ENCODE measurements at places on chromosomes 3 and 15.

- DNase-seq: no peak
Measured at GRCh38 chr3:17656264-17656663, 86.2 kb downstream of the TBC1D5 start.

- DNase-seq: no peak
Measured at GRCh38 chr3:59408047-59408624, 358.3 kb upstream of the CFAP20DC start.

DNA sequence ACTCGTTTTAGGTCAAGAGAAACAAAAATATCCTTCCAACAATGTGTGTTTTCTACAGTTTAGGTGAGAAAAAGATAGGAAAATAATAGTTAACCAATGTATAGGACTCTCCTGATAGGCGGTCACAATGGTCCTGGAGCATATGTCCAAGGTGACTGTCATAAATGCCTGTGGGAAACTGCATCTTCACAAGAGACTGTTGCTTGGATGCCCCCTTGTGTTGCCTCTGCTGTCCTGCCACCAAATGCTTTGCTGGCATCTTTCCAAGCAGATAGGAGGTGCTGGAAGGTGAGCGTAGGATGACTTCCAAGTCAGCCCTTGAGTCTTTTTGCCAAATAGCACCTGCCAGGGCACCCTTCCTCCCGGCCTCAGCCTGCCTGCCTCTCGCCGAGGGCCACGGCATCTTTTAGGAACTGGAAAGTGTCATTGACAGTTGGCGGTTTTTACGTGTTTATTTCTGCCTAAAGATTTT, 24.1 kb upstream of the SACM1L start:
- DNase-seq: peak; percentile 55

DNA sequence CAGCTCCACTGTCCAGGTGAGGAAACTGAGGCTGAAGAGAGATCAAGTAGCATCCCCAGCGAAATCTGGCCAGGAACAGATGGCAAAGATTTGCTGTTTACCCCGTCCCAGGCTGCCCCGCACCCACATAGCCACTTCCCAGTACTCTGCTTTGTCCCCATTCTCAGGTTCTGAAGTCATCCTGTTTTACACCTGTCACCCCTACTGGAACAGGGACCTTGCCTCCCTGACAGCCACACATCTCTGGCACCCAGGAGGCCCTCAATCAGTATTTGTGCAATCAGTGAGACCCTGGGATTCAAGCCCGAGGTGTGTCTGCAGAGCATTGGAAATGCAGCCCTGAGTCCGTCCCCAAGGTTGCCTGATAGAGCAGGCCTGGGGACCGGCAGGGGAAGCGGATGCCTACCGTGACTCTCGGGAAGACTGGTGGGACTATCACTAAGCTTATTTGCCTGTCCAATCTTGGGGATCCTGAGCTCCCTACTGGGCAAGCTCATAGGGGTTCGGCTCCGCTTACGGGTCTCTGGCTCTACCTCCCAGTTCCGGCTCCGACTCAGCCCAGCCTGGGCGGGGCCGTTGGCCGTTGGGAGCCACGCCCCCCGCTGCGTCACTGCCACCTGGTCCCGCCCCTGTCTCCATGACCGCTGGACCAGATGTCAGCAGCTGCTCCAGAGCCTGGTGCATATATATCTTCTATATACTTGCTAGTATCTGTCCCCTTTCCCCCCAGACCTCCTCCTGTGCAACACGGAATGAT, 17.5 kb upstream of the FANCD2 start:
- peak; percentile 86 for DNase-seq

DNA sequence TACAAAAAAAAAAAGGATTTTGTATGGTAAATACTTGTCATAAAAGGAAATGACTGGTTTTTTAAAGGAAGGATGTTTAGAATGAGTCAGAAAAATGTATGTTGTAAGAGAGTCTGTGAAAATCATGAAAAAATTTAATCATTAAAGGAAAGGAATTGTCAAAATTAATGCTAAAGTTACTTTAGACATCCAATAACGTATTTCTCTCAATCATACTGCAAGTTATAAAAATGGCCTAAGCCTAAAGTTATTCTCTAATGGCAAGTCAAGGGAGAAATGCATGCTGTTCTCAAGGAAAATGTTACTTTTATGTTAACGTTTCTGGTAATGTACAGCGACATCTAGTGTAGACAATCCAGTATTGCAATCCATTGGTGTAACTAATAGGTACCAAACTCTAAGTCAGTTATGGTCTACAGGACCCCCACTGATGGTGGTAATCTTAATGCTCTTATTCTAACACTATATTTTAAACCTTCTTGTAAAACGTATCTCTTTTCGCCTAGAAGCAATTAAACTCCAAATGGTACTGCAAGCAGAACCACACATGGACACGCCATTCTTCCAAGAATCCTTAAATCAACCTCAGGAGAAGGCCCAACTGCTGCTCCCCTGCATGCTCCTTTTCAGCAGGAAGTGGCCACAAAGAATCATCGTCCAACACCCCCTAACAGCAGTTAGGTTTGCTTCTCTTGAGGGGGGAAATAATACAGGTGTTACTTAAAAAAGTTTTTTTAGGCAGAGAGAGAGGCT, 35.2 kb downstream of the NCEH1 start:
- DNase-seq: no peak

DNA sequence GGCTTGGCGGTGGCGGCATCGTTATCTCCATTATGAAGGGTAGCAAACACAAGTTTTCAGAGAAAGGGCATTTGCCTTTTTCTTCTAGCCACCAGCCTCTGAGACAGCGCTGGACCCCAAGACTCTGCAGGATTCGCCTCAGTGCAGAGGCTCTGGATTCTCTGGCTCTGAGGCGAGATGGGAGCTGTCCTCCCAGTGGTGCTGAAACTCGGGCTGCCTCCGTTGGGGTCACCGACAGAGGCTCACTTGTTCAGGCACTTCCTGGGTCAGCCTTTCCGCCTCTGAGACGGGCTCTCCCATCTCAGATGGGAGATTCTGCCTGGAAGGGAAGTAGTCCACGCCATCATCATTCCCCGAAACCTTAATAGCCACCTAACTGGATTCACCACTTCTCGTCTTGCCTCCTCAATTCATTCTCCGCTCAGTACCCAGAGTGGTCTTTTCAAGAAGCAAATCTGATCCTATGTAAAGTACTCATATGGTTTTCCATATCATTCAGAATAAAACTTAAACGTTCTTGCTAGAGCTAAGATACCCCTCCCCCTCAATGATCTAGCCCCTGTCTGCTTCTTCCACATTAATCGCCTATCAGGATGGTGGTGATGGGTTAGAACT, 76.9 kb downstream of the RHCG start:
- peak; percentile 32 for DNase-seq

- DNase-seq: no peak
Measured at GRCh38 chr3:114374433-114374990, 80.7 kb downstream of the TIGIT start.

DNA sequence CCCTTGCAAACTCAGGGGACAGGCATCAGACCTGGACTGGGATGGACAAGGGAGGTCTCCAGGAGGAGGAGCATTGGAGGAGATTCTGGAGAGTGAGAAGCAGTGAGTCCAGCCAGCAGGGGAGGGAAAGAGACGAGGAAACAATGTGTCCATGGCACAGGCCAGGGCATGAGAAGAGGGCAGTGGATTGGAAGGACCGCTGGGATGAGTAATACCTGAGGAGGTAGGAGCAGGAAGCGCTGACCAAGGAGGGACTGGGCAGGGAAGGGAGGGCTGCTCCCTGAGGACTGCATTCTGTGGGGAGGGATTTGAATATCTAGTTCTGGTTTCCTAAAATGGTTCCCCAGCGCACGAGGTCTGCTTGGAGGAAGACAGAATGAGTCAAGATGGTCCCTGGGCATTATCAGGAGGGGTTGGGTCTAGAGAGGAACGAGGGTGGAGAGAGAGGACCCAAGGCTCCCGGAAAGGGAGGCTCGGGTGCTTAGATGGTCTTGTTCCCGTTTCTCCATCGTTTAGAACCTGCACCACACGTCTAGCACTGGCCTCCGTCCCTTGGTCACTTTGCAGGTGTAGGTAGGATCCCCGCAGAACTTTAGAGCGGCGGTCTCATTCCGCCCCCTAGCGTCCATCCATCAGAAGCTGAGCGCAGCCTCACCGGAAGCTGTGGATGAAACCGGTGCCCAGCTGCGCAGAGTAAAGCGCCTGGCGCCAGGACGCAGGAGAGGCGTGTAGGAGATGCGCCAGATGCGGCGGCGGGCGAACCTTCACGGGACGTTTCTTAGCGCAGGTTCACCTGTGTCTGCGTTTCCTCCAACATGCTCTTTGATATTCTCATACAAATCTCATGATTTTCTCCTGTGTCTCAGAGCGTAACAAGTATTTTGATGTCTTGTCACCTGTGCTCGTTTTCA, 190.7 kb upstream of the NDN start:
- no peak for DNase-seq
